T-helper 2 cell (primary cell): ENCODE measurements at places on chromosomes 1 and 21.

DNA sequence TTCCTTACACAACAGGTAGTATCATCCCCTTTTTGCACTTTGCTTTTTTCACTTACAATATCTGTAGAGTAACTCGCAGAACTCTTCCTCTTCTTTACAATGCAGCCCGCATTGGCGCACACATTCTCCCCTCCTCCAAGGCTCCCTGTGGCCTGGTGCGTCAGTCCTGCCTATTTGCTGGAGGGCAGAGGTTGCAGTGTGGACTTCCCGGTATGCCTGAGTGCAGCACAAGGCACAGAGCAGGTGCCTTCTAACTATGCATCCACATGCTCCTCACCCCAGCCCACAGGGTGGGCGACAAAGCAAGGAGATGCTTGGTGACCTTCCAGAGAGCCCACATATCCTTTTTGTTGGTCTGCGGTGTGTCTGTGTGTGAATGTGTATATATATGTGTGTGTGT is 53.3 kb downstream of the ARHGEF11 start:
- DNase-seq = no peak

DNA sequence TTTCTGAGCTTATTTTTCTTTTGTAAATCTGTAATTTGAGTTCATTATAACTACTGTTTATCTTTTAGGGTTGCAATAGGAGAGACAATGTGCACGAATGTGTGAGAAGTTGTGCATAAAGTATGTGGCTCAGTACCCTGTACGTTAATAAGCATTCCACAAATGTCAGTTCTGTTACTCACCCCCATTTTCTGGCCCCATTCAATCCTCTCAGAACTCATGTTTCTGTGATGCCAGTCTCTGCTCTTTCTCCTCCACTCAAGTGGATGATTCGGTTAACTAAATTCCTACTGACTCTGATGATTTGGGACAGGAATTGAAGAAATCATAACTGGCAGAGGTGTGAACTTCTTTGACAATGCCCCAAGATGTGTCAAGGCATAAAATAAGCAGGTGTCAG is 10.2 kb upstream of the DMRTB1 start:
- DNase-seq = no peak

DNA sequence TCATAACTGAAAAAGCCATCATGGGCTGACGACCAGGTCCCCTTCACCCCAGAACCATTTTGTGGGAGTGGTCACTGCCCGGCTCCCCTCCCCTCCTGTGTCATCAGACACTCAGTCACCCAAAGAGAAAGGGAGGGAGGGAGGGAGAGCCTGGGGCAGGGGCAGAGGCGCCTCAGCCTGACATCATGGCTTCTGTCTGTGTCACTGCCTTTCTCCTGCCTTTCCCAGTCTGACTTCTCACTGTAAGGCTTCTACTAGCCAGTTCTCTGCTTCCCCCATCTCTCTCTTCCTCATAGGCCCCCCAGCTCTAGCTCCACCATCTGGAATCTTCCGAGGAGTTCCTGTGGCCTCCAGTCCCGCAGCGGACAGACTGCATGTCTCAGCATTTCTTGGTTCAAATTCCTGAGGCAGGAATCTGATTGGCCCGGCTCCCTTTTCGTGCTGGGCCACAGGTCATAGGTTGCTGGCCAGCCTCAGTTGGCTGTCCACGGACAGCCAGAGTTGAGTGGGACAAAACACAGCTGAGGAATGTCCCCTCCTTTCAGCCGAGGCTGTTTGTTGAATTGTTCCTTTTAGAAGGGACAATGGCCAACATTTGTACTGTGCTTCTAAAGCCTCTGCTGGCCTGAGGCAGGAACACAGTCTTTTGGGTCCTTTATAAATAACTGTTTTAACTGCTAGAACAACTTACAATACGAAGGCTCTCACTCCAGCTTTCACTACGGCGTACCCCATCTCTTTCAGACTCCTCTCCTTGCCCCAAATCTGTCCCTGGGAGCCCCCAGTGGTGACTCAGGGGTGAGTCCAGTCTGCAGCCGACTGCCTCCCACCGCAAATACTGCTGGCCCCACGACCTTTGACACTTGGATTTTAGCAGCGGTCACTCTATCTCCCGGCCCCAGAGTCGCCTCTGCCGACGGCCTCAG is 18.7 kb upstream of the KANK4 start:
- DNase-seq = no peak

GRCh38 chr1:51351907-51352306 is 21.5 kb upstream of the TTC39A start:
- no peak for DNase-seq

GRCh38 chr1:72846476-72847278 is 564.3 kb upstream of the NEGR1 start:
- DNase-seq = no peak

DNA sequence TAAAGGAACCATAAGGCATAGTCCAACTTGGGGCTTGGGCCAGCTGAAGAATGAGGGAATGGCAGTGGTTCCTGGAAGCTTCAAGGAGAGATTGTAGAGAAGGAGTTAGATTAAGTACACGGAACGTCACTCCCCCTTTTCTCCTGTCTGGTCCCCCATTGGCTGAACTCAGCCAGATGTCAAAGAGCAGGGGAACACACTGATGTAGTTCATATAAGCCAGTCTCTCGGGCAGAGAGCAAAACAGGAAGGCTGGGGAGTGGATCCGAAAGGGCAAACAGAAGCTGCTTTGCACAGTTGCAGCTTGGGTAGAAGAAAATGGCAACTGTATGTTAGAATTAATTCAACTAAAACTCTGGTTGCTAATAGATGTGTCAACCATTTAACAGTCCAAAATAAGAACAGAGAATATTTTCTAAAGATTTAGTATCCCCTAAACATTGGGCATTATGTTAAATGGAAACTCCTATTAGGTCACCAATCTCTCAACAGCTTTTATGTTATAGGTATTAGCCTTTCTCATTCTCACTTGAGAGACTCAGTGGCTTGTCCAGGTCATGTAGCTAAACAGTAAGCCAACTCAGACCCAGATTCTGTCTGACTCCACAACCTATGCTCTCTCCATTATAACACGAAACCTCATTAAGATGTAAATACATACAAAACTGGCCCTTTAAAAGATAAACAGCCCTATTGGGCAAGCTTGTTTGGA is 600.7 kb upstream of the USP24 start:
- no peak for DNase-seq

DNA sequence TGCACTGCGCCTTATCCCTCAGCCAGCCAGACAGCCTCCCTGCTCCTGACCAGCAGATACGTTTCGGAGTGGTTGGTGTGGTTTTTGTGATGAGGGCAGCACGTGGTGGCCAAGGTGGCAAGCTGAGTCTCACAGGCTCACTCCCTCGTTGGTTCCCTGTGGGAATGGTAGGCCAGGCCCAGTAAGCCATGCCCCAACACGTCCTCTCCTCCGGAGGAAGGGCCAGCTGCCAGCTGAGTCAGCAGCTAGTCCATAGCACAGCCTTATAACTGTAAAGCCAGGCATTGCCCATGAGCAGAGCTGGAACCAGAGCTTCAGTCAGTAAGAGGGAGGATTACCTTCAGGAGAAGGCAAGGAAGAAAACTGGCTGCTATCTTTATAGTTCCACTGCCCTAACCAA is 29.5 kb downstream of the SZRD1 start:
- no peak for DNase-seq

DNA sequence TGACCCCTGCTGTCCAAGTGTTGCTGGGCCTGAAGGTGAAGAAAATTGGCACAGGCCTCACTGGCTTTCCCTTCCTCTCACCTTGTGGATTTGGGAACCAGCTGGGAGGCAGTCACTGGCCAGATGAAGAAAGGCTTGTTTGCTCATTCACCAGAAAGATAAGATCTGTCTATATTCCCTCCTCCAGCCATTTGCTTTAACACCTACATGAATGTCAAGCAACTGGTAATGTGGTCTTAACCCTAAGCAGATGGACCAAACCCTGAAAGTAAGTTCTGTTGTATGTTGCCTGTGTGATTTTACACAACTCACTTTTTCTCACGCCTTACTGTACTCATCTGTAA is 10.3 kb upstream of the SRRM1 start:
- DNase-seq = no peak

DNA sequence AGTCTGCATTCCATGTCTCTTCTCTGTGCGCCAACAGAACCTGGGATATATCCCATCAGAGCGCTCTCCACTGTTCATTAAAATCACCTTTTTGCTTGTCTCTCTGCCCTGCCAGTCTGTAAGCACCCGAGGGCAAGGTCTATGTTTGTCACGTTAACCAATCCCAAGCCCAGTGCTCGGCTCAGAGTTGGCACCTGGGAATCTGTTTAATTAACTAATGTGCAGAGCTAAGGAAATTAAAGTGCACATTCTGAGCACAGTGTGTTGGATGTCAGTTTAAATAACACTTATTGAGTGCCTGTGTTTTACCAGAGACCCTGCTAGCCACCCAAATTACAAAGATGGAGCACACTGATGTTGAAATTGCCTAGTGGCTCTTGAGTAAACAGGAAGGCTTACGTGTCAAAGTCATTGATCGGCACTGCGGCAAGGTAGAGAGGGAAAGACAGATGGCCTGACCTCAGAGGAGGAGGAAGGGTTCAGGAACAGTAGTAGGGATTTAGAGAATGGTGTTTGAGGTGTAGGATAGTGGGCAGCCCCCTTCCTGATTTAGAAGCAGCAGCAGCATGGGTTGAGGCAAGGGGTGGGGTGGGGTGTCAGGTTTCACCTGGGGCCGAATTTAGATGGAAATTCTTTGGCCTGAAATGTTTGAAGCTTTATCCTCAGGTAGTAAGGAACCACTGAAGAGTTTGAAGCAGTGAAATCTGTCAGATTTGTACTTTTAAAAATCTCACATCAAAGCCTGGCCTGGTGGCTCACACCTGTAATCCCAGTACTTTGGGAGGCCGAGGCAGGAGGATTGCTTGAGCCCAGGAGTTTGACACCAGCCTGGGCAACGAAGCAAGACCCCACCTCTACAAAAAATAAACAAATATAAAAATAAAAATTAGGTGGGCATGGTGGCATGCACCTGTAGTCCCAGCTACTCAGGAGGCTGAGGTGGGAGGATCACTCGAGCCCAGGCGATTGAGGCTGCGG is 7.7 kb downstream of the ARMH1 start:
- DNase-seq = no peak

GRCh38 chr1:234731569-234732085 is 121.6 kb upstream of the IRF2BP2 start:
- no peak for DNase-seq
